ENCODE measurements at places on chromosomes 3 and 15.

- peak; percentile 37 for DNase-seq
Measured at GRCh38 chr3:182713743-182714517, 79.4 kb upstream of the ATP11B start.

- no peak for DNase-seq
Measured at GRCh38 chr15:83776986-83777385, 123.1 kb downstream of the ADAMTSL3 start.

GRCh38 chr3:110576960-110577359 lies 494.7 kb upstream of the NECTIN3 start:
- no peak for DNase-seq

- no peak for DNase-seq
Measured at GRCh38 chr3:126540342-126540849, 16.4 kb downstream of the CHST13 start.

DNA sequence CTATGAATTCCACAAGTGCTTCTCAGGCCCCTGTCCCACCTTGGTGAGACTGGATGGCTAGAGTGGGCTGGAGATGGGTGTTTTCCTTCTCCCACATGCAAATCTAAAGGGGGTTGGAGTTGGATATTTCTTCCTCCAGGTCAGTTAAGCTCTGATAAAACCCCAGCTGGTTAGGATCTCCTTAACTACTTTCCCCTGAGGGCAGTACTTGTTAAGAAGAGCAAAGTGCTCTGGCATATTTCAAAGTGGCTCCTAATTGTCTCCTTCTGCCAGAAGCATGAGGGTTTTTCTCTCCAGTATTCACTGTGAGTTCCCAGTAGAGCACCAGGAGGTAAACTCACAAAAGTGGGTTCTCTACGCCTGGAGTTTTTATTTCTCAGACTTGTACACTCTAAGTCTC lies 31.4 kb downstream of the COL6A6 start:
- DNase-seq = no peak

GRCh38 chr3:14561051-14561960 lies 21.2 kb upstream of the GRIP2 start:
- no peak for DNase-seq

DNA sequence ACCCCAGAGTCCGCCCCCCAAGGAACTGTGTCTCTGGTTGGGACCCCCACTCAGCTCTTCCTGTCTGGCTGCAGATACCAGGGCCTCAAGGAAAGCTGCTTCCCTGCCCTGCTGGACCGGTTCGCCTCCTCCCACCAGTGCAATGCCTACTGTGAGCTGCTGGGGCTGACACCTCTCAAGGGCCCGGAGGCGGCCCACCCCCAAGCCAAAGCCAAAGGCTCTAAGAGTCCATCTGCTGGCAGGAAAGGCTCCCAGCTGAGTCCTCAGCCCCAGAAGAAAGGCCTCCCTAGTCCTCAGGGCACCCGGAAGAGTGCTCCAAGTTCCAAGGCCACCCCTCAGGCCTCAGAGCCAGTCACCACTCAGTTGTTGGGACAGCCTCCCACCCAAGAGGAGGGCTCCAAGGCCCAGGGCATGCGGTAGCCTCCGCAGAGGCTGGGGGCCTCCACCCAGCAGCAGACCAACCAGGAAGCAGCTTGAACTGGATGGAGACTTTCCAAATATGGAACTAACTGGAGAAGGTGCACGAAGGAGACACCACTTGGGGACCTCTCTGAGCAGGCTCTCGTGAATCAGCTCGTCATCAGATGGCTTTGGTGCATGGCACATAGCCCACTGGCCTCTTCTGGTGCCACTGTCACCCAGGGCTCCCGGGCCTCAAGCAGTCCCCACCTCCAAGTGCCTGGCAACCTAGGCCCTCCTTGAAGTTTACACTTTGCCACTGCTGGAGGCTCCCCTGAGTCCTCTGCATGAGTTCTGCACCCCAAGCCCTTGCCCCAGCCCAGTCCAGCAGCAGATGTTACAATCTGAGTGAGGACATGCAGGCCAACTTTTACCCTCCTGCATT lies 16.2 kb upstream of the SLC28A1 start:
- no peak for DNase-seq

DNA sequence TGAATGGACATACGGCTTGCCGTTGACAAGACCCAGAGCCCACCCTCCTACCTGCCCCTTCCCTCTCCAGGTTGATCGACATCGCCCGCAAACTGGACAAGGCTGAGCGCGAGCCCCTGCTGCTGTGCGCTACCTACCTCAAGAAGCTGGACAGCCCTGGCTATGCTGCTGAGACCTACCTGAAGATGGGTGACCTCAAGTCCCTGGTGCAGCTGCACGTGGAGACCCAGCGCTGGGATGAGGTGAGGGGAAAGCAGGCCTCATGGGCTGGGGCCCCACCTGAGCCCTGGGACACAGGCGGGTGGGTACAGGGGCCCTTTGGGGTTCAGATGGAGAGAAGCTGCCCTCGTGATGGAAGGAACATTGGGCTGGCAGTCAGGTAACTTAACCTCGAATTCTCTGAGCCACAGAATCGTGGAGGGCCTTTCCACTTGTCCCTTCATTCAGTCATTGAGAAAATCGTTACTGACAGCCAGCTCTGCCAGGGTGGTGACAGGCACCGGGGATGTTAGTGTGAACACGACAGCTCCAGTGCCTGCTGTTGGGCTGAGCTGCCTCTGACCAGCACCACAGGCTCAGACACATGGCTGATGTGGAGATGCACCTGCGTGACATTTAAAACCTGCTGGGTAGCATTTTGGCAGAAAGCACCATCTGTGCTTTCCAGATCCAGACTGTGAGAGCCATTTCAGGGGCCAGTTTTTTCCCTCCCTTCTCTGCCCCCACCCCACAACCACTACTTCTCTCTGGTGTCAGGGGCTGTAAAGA lies 25.6 kb upstream of the RHO start:
- DNase-seq = peak; percentile 91

- DNase-seq = peak; percentile 55
Measured at GRCh38 chr3:170418422-170419398, at the start of gene CLDN11. TSS of gene CLDN11 (plus strand) at chr3:170418868. CDS start at chr3:170419067, 199 bp downstream.

- DNase-seq = peak; percentile 55
Measured at GRCh38 chr3:155744626-155745324, at the start of gene PLCH1. TSS of gene PLCH1 (minus strand) at chr3:155745071. CDS start at chr3:155704224, 40,847 bp downstream.

- peak; percentile 12 for DNase-seq
Measured at GRCh38 chr3:61008153-61008997, 242.9 kb downstream of the FHIT start.

- no peak for DNase-seq
Measured at GRCh38 chr3:142981108-142981507, 17.6 kb upstream of the PAQR9 start.

DNA sequence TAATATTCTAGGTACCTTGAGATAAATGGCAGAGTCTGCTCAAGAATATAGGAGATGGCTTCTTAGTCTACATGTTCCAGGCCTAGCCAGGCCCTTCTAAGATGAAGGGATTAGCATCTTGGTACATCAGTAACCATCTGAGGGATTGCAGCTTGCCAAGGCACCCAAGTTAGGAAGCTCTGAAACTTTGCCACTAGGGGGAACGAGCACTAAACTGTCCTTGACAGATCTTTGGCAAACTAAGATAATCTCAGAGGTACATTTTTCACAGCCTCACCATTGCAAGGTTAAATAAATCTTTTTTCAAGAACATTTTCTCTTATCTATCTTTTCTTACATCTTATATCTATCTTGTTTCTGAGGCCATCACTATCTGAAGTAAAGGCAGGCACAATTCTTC lies 351.2 kb downstream of the RAP2B start:
- no peak for DNase-seq

GRCh38 chr3:177420651-177421480 lies 223.6 kb upstream of the TBL1XR1 start:
- no peak for DNase-seq

DNA sequence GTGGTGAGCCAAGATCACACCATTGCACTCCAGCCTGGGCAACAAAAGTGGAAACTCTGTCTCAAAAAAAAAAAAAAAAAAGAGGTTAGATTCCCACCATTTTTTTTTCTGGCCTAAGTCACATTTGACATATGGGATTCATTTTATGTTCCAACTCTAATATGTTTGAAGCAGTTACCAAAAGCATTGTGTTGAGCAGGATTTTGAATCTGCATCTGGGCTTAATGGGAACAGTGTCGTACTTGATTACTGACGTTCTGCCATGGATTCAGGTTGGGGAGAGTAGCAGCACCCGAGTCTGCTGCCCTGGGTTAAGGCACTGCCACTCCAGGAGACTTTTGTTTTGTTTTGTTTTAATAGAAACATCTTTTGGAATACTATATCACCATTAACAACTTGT lies 348.7 kb upstream of the TBL1XR1 start:
- DNase-seq = no peak

- DNase-seq = no peak
Measured at GRCh38 chr15:82946155-82946701, 6.3 kb downstream of the HOMER2 start.

DNA sequence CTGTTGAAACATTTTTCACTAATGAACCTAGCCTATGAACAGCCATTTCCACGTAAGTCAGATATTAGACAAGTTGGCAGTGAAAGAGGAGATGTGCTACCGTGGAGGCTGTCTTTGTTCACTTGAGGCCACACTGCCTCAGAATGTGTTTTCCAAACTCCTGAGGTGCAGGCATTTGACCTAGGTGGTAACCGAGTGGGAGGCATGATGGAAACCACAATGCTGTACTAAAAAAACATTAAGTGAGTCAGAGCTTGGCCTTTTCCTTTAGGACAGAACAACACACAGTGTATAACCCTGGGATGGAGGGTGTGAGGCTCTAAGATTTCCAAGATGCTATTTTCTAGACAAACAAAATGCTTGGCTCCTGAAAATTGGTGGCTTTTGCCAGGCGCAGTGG lies 406.3 kb downstream of the SOX2 start:
- DNase-seq = no peak

- DNase-seq = no peak
Measured at GRCh38 chr15:44673639-44674038, 10.2 kb upstream of the SPG11 start.

DNA sequence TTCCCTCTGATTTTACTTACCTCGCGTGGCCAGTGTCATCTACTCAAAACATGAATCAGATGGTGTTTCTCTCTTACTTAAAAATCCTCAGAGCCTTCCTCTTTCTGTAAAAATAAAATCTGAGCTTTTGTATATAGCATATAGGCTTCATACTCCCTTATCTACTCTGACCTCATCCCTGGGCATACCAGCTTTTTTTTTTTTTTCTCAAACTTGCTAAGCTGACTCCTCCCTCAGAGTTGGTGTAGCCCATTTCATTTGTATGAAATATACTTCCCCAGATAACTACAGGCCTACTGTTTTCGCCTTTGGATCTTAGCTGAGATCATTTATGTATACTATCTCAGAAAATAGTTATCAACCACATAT lies 648.9 kb upstream of the ALCAM start:
- DNase-seq = no peak

GRCh38 chr3:30353711-30354467 lies 252.5 kb upstream of the TGFBR2 start:
- no peak for DNase-seq

DNA sequence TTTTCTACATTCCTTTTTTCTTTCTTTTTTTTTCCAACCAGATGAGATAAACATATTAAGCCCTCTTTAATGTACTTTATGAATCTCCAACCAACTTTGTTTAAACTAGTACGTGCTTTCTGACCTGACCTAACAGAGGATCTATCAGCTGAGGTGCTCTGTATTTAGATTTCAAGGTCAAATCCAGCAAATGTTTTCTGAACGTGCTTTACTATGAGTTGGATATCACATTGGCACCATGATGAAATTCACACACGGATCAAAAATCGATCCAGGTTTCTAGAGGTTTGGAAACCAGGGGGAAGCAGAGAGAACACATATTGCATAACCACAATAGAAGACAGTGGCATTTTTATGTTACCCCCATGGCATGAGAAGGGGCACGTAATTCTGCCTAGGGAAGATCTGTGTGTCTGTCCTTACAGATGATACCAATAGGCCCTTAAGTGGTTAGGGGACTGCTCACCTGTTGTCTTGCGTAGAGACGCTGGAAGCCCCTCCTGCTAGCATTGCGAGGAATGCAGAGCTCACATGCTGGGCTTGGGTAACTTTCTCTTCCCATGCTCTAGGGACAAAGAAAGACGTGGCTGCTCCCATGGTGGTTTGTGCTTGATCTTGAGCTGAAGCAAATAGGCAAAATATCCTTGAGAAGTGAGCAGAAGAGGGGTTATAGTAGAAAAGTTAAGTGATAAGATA lies 59.3 kb upstream of the ABHD10 start:
- no peak for DNase-seq

DNA sequence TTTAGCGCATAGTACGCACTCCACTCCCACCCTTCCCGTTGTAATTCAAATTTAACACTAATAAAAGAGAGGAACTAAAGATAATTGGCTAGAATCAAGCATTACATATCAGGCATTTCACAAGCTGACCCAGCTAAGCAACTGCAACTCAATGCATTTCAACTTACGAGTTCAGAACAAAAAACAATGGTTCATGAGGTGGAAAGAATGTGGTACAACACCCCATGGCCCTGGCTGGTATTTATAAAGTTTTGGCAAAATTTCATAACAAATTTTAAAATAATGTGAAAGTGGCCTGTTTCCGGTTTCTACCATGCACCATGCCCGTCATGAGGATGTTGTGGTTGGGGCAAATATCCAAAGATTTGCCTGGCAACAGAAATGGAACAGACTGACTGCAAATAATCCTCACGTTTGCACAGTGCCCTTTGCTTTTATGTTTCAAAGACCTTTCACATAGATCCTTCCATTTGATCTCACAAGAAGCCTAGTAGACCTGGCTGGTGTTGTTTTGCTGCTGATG lies 455.3 kb upstream of the NR2F2 start:
- no peak for DNase-seq

DNA sequence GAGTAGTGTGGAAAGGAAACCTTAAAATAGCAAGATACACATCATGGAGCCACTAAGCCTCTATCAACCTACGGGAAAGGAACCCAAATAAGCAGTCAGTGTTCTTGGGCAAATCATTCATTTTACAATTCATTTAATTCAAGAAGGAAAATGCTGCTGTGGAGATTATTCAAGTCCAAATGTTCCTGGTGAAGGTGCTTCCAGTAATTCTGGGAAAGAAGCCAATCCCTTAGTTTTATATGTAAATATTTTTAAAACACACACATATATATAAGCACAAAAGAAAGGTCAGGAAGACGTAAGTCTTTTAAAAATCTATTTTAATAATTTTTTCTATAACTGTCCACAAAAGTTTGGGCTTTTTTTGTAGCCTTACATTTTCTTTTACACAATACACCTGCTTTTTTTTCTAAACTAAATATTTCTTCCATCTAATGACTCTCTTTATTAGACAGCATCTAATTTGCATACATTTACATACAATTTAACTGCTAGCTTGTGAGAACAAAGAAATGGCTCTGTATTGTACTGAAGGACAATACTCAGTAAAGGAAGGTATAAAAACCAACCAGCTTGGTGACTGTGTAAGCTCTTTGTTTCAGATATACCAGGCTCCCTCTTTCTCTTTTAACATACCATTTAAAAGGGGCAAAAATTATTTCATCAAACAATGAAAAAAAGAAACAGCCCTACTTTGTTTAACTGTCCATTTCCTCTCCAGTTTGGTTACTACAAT lies 269.5 kb downstream of the ZBTB20 start:
- DNase-seq = peak; percentile 61
